Activated CD4-positive, alpha-beta memory T cell treated with anti-CD3 and anti-CD28 coated beads for 36 hours (primary cell): ENCODE measurements at places on chromosomes 5 and 9. TPM values are rescaled to one million over a fixed set of nuclear protein-coding genes. Genes with fewer than 3 reads are reported as not detected.

DNA sequence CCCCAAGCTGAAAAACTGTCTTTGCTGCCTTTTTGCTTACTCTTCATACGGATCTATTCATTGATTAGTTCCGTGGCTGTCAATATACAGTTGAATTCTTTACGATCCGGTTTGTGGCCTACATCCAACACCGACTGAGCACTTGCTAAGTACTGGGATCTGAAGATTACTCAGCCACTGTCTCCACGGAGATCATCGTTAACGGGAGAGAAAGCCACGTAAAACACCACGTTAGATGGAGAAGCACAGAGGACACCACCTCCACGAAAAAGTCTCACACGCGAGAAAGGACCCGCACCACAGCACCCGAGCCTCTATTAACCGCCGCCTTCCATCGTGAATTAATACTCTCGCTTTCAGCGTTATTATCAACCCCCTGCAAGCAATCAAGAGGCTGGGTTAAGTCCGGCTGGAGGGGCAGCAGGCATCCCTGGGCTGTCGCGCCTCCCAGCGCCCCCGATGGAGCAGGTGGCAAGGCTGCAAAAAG is 650 bp downstream of the ELP1 start:
- no peak for DNase-seq

Gene KCNV2
- total RNA-seq: not detected

- DNase-seq: peak; percentile 32
Measured at GRCh38 chr5:53041071-53041692, 52.0 kb downstream of the ITGA2 start.

Gene PCSK1
- total RNA-seq: not detected

DNA sequence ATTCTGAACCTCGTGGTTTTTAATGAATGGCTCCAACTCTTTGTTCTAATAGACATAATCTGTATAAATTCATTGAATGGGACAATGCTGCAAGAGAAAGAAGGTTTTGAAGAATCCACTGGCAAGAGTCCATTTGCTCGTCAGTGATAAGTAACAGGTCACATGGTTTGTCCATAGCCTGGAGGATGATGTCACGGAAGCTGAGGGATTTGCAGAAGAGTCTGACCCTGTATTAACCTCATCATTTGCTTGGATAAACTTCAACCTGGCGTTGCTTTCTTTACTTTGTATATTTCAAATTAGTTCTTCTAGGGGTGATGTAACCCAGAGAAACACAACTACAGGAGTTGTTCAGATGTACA is 197.4 kb downstream of the GAS1 start:
- no peak for DNase-seq

DNA sequence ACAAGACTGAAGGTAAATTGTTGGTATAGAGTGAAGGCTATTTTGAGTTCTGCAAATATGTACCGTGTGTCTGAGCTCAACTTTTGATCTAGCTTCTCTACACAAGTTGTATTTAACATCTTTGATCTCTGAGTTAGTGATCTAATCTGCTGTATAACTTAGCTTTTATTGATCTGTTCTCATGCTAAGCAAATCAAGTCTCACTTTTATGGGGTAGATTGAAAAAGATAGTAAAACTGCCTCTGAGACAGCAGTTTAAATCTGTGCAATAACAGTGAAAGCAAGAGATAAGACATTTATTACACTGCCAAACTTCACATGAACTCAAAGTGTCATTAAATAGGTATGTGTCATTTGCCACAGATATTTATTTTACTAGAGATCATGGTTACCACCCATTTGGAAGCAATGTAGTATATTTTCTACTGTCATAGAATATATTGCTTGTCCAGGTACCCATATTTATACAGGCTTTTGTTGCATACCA is 477.3 kb downstream of the ISL1 start:
- no peak for DNase-seq

Gene WDR36
- 43.5 TPM for total RNA-seq

DNA sequence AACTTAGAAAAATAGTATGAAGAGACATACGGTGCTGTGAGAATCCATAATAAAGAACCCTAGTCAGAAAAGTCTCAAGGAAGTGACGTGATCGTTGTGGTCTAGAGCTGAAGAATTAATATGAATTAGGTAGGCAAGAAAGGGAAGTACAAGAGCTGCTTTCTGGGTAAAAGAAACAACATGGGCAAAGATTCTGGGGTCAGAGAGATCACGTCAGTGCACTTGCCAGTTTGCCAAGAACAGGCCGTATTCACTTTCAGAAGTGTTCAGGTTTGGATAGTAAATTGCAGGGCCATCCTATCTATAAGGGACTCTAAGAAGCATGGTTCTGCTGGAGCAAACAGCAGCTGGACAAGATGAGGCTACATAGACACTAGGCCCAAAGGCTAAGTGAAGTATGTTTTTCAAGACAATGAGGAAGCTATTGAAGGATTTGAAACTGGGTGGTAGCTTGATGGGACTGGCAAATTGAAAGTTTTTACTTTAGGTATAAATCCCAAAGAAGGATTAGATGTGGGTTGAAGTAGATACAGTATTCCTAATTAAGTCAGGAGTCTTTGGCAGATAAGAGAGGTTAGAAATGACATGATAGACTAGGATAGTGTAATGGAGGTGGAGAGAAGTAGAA is 4.8 kb upstream of the CHD1 start:
- peak; percentile 39 for DNase-seq

DNA sequence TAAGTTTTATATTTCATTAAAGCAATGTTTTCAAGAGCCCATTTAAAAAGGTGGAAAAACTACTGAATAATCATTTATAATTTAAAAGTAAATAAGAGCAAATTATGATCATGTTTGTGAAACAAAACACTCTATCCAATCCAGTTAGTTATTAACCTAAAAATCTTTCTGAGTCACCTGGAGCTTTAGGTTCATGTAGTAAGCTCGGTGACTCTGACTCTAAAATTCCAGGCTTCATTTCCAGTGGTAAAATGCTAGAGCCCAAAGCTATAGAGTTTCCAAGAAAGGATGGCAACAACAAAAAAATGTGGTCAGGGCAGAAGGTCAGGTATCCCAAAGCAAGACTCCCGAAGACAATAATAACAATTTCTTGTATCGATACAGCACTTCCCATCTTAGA is 76.1 kb upstream of the SPOCK1 start:
- no peak for DNase-seq

- DNase-seq: peak; percentile 89
Measured at GRCh38 chr5:892394-893136, at the start of the genes BRD9 and TRIP13. TSS of gene BRD9 (minus strand) at chr5:892801. CDS start at chr5:892657, 144 bp downstream. TSS of gene TRIP13 (plus strand) at chr5:892884. CDS start at chr5:892999, 115 bp downstream.

DNA sequence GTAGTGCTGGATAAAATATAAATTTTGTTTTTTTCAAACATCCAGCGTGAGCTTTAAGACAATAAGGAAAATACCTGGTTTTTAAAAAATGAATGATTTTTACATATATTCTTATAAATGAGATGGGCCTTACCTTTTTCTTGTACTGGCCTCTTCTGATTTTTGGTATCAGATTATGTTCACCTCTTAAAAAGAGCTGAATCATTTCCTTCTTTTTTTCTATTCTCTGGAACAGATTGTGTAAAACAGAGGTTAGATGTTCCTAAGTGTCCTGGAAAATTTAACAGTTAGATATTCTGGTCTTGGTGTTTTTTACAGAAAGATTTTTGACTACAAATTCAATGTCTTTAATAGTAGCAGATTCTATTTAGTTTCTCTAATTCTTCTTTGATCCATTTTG is 74.6 kb downstream of the NDUFAF2 start:
- DNase-seq: no peak

Gene FSTL4
- total RNA-seq: 0.36 TPM

DNA sequence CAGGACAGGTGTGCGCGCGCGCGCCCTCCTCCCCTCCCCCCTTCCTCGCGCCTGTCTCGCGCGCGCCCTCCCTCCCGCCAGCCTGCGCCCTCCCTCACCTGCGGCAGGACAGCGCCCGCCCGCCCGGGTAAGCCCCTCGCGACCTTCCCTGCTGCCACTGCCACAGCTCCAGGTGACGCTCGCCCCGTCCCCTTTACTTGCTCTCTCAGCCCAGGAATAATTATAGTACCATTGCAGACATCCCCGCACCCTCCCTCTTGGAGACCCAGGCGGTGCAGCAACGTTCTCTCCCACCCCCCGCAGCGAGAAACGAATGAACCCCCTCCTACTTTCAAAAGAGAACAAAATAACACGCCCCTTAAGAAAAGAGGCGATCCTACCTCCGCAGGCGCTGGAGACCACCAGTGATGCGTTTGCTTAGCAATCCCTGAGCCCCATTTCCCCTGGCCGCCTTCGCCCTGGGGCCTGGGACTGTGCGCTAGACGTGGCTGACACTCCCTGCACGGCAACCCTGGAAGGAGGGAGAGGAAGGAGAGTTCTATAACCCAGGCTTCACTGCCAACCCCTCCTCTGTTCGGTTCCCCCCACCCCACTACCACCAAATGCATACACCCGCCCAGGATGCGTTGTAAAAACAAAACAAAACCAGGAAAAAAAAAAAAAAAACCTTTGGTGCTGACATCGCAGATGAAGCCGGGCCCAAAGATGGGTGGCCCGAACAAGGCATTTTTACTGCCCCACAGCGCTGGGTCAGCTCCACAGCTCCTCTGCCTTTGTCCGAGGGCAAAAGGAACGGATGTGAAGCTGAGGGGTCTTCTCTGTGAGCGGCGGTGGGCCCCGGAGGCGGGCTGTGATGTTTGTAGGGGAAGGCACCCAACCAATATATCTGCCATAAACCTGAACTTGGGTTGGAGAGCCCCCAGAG is 5.6 kb upstream of the PURA start:
- peak; percentile 43 for DNase-seq

Gene SCGB3A2
- total RNA-seq: not detected

DNA sequence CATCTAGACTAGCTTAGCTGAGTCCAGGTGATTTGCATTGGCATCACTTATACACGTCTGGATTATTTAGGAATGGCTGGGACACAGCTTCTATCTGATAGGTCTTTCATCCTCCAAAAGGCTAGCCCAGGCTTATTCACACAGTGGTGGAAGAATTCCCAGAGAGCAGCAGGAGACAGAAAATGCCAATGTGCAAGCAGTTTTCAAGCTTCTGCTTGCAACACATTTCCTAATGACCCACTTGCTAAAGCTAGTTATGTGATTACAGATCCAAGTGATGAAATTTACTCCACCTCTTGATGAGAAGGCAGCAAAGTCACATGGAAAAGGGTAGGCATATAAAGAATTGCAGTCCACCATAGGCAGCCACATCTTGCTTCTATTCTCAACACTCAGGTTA is 44.2 kb upstream of the MAST4 start:
- DNase-seq: no peak

Gene PCAT7
- not detected for total RNA-seq

- DNase-seq: no peak
Measured at GRCh38 chr9:100554935-100555401, 22.9 kb upstream of the CAVIN4 start.
